ENCODE measurements at places on chromosomes 13 and 19.

- DNase-seq: no peak
Observed at GRCh38 chr13:91904597-91904996, 506.2 kb downstream of the GPC5 start.

- no peak for DNase-seq
Observed at GRCh38 chr13:72537782-72538181, 189.6 kb downstream of the MZT1 start.

- no peak for DNase-seq
Observed at GRCh38 chr13:76937281-76937820, 11.0 kb upstream of the ACOD1 start.

GRCh38 chr13:88115976-88116375 lies 444.8 kb downstream of the SLITRK5 start:
- no peak for DNase-seq

- no peak for DNase-seq
Observed at GRCh38 chr13:46361276-46361934, 25.6 kb downstream of the RUBCNL start.

GRCh38 chr13:22506096-22506691 lies 674.6 kb upstream of the SGCG start:
- no peak for DNase-seq

- peak; percentile 88 for DNase-seq
Observed at GRCh38 chr19:47240996-47241918, 10.3 kb upstream of the BBC3 start.

DNA sequence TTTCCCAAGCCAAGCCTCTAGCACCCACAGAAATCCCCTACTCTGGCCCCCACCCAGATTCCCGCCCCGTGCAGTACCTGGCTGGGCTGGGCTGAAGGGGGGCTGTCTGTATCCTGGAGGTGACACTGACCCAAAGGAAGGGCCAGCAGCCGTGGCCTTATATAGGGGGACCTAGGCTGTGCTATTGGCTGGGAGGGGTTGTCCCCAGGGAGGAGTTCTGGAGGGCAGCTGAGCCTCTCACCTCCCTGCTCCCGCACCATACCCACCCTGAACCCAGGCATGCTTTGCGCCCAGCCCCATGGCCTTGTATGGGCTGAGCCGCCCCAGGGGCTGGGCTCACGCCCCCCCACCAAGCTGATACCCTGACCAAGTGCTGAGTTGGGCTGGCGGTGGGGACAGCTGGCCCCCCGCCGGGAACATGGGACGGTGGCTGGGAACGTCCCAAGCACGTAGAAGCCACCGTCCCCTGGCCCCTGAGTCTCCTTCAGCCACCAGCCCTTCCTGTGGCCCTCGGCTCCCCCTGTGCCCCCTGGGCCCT lies at the start of gene CKM:
CKM (minus strand) TSS at position 132 of the 538 bp plus-strand sequence. CDS start 3,162 bp downstream, outside the sequence.
- no peak for DNase-seq

DNA sequence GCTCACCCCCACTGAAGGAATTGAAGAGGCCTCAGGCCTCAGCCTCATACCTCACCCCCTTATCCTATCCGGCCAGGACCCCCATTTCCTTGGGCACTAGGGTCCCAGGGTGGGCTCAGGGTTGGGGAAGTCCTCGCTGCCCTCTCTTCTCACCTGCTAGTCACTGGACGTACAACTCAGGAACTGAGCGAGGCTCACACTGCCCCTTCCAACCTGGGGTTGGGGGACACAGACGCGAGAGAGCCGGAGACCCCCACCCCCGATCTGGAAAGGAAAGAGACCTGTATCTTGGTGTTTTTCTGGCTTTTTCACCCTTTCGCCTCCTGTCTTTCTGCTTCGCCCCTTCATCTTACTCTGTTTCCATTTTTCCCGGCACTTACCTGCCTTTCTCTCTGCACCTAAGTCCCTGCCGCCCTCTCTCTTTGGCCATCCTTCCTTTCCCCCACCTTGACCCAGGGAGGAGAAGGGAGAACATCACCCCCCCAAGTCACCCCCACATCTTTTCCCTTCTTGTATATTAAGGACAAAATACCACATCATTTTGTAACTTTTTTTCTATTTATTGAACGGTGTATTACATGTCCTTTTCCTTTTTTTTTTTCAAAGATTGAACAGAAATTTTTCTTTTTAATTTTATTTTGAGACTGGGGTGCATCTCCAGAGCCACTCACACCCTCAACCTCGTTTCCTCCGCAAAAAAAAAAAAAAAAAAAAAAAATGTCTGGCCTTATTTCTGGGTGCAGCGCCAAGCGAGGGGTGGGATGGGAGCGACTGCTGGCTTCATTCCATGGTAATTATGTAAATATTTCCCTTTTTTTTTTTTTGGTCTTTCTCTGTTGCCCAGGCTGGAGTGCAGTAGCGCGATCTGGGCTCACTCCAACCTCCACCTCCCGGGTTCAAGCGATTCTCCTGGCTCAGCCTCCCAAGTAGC lies 36.6 kb downstream of the ZSWIM4 start:
- DNase-seq: no peak

DNA sequence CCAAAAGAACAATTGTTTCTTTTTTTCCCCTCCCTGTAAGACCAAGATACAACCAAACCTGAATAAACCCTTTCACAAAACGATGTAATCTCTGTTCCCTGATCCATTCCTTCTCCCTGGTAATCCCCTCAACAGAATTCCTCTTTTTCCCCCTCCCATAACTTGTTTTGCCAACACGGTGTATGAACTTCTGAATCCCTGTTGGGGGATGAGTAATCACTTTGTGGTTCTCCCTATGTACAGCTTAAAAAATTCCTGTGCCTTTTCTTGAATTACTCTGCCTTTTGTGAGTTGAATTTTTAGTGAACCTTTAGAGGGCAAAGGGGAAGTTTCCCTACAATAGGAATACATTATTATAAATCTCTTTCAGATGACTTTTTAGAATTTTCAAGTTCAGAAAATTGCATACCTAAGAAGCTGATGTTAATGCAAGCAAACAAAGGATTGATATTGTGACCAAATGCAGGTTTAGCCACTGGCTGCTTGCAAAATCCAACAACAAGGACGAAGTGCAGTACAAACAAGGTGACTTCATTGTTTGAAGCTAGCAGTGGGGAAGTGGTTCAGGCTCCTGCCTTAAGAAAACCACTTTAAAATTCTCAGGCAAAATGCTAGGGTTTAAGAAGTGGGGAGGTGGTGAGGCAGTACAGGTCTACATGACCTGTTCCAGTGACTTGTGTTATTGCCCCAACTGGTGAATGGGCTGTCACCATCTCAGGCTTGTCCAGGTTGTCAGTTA lies 15.0 kb upstream of the EPSTI1 start:
- no peak for DNase-seq
